ENCODE measurements at places on chromosomes 4 and X.

DNA sequence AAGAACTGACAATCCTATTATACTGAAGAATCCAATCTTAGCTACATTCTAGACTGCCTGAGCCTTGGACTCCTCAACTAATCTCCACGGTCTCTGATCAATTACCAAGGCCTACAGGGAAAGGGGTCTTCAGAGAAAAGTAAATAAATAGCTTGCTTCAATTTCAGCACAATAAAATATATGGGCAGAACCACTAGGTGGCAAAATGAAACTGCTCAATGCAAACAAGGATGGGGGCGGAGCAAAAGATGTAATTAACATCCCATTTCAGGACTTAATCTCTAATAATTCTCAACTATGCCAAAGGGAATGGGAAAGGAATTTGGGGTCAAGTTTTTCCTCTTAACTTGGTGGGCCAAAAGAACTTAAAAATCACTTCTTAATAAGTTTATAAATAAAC, 78.4 kb upstream of the MAP3K15 start:
- DNase-seq: peak; percentile 13

DNA sequence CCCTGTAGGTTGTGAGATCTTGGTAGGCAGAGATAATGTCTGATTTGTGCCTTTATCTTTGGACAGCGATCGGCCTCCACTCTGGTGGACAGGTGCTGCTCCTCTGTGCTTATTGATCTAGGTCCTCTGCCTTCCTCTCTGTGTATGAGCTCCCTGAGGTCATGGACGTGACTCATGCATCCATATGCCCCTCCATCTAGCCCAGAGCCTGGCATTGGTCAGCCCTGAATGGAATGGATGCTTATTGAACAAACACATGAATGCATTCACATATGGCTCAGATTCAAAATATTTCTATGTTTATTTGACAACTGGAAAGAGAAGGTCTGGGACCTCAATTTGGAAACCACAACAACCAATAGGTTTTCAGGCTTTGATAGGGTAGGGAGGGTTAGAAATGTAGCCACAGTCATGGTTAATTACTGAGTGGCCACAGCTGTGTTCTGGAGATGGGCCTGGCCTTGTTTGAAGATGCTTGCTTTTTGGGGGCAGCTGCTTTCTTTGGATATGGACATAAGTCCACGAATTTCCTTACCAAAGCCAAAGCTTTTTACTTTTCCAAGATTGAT, 76.2 kb downstream of the SEL1L3 start:
- no peak for DNase-seq

GRCh38 chr4:182213004-182213403, 30.2 kb upstream of the TENM3 start:
- DNase-seq: no peak

GRCh38 chr4:185472103-185472542, 590 bp upstream of the CCDC110 start:
- no peak for DNase-seq

GRCh38 chr4:159902648-159903047, 799.8 kb downstream of the RAPGEF2 start:
- no peak for DNase-seq

DNA sequence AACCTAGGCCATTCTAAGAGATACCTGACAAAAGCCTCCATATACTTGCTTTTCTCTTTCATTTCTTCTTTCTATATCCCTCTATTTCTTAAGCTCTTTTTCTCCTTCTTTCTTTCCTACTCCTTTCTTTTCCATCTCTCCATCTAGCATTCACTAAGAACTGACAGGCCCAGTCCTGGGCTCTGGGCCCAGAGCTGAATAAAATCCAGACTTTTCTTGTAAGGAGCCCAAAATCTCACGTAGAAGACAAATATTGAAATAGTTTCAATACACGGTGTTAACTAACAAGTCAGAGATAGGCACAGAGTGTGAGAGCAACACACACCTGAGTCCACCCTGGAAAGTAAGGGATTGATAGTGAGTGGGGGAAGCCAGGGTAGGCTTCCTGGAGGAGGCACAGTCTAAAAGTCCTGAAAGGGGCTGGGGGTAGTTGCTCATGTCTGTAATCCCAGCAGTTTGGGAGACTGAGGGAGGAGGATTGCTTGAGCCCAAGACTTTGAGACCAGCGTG, 73.2 kb upstream of the EFNB1 start:
- no peak for DNase-seq

DNA sequence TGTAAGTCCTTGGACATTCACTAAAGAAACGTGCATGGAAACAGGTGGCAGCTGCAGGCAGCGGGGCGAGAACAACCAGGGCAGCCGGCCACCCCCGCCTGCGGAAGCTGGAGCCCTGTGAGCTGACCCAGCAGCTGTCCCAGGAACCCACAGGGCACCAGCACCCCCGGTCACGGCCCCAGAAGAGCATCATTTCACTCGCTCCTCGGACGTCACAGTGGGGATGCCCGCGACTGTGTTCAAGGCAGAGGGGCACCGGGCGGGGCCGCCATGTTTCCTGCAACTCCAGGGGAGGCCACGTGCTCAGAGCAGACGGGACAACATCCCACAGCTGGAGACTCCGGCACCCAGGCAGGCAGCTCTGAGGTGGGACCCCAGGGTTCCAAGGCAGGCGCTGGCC, 45.0 kb upstream of the CPLX1 start:
- no peak for DNase-seq

DNA sequence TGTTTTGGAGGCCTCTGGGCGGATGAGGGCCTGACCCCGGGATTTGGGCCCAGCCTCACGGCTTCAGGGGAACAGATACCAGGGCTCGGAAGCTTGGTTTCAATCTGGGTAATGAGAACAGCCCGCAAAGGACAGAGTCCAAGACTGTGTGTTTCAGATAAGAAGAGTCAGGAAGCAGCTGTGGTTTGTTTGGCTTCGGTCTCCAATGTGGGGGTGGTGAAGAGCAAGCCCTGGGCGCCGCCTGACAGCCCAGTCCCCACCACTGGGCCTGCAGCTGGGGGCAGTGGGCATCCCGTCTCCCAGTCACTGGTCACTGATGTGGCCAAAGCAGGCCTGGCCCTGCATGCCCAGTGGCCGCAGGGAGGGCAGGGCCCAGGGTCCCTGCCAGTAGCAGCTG, 9.1 kb downstream of the WFS1 start:
- peak; percentile 43 for DNase-seq

DNA sequence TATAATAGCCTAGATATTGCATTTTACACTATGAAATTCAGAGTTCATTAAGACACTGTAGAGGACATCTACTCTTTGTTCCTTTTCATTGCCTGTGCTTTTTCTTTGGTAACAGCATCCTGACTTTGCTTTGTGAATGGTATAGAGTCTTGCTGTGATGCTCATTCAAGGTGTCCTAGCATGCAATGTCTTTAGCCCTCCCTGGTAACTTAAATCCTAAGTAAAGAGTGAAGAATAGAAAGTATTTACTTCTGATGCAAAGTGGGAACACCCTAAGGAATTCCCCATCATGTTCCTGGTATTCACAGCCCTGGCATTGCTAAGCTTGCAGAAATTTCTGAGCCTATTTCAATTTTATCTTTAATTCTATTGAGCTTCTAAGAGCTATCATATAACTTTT, 400.1 kb downstream of the FAT4 start:
- no peak for DNase-seq
